ENCODE measurements at places on chromosomes 3 and 15. TPM values are rescaled to one million over a fixed set of nuclear protein-coding genes. Genes with fewer than 3 reads are reported as not detected.

DVL3 gene
- 44.7 TPM for total RNA-seq

KBTBD13 gene
- not detected for total RNA-seq

RAB5A gene
- 37.7 TPM for total RNA-seq

ABHD10 gene
- total RNA-seq = 39.1 TPM
